ENCODE measurements at places on chromosomes 6 and 20.
A peak's percentile ranks its signal among the peaks of the same experiment; 100 is the strongest.

- DNase-seq, result peak; percentile 36
These were observed 90.7 kb downstream of the KHDC1L start for GRCh38 chr6:73134588-73134987.

GRCh38 chr6:42302411-42302810 is 84.8 kb upstream of the MRPS10 start:
- DNase-seq, result no peak

DNA sequence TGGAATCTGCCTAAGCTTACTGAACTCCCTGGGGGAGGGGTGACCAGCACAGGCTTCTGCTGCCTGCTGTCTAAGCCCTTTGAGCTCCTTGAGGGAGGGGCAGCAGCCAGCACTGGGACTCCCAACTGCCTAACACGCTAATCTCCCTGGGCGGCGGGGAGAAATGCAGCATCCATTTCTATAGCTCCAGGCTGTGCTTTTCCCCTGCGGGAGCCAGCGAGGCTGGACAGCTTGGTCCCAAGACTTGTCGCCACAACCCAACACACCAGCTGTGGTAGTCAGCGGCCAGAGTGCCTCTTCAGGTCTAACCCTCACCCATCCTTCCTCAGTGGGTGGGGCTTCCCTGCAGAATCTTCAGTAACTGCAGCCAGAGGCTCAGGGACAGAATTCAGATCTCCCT is 64.6 kb downstream of the VGLL2 start:
- no peak for DNase-seq

- DNase-seq, result no peak
These were observed 58.7 kb downstream of the STXBP5 start for GRCh38 chr6:147262946-147263345.

GRCh38 chr6:120282005-120282404 is 932.4 kb upstream of the MAN1A1 start:
- DNase-seq, result no peak

GRCh38 chr6:148747145-148747470 is 278 bp downstream of the UST start:
- no peak for DNase-seq

DNA sequence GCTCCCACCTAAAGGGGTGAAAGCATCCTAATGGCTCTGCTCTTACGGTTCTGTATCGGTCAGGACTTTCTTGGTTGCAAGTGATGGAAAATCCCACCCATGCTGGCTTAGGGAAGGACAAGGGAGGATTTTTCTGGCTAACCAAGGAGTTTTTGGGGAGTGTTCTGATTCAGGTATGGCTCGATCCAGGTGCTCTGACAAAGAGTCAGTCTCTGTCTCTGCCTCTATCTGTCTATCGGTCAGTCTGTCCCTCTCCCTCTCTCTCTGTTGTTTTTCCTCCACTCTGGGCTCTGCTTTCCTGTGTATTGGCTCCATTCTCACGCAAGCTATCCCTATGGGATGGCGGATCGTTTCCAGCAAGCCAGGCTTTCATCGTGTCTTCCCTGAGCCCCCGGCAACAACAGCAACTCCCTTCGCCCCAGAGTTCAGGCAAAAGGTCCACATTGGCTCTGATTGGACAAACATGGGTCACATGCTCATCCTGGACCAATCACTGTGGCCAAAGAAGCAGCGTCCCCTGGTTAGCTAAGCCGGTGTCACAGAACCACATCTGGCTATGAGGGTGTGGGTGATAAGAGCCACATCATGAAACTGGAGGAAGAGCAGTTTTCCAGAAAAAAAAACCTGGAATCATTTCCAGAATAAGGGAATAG is 160.3 kb downstream of the BMP7 start:
- DNase-seq, result no peak

GRCh38 chr6:139758209-139758611 is 383.8 kb upstream of the CITED2 start:
- DNase-seq, result no peak

- no peak for DNase-seq
These were observed 20.6 kb downstream of the PPP1R16B start for GRCh38 chr20:38825901-38826625.

GRCh38 chr6:154953644-154954043 is 41.5 kb upstream of the TIAM2 start:
- no peak for DNase-seq

DNA sequence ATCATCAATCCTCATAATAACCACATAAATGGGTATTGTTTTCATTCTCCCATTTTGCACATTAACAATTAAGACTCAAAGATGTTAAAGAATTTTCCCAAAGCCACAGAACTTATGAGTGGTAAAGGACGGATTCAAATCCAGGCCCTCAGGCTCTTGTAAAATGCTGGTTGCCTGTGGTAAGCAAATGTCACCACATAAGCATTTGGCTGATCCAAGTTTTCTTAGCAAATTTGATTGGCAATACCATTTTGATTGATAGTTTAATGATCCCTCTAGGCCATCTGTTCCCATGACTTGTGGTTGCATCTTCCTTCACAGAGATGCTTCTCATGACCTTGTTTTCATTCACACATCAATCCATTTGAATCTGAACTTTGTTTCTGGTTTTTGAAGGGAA is 252.0 kb upstream of the RIN2 start:
- DNase-seq, result no peak

GRCh38 chr6:38722727-38723334 is 7.7 kb downstream of the DNAH8 start:
- DNase-seq, result no peak

- DNase-seq, result peak; percentile 16
These were observed 13.9 kb upstream of the ABHD16B start for GRCh38 chr20:63847237-63848002.

DNA sequence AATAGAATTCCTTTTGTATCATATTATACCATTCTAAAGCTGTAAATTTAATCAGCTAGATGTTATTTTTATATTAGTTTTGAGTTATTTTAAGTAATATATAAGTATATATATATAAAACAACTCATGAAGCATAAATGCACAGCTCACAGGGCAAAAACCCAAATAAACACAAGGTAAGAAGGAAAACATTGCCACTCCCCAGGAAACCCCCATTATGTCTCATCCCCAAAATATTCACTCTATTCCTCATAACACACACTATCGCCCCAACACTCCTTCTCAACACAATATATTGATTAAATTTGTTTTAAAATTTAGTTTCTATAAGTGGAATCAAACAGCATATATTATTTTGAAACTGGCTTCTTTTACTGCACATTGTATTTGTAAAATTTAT is 98.6 kb upstream of the FAM83B start:
- no peak for DNase-seq

GRCh38 chr20:49518576-49518975 is 36.1 kb upstream of the KCNB1 start:
- DNase-seq, result no peak

DNA sequence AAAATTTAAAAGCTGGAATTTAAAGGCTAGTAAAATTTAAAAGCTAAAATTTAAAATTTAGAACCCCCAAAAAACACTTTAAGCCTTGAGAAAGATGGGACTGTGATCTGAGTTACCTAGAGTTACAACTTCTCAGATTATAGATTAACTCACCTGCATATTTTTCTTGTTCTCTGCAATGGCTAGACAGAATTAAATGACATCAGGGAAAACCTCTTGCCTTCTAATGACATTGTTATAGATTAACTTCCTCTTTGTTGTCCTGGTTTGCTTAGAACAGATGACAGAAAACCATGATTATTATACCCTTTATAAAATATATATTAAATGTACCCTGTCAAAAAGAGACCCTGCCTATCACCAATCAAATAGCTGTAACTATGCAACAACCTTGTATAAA is 56.4 kb downstream of the TRDN start:
- no peak for DNase-seq

- DNase-seq, result no peak
These were observed 112.9 kb downstream of the DLL1 start for GRCh38 chr6:170177772-170178560.

GRCh38 chr6:105824732-105825131 is 261.4 kb upstream of the PRDM1 start:
- no peak for DNase-seq
